ENCODE measurements at places on chromosomes 7 and 10.

DNA sequence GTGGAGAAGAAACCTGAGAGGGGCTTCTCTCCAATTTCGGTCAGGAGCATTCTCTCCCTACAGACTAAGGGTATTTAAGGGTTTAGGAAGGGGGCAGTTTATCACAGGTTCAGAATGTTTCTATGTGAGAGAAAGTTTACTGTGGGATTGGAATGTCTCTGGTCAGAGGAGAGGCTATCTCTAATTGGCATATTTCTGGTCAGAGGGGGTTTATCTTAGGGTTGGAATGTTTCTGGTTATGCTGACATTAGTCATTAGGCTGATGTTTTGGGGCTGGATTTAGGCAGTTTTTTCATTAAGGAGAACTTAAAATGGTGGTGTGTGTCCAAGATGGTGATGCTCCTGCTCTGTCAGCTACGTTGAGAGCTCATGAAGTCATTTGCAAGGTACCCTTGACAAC, 758.0 kb downstream of the TYW1 start:
- no peak for DNase-seq

DNA sequence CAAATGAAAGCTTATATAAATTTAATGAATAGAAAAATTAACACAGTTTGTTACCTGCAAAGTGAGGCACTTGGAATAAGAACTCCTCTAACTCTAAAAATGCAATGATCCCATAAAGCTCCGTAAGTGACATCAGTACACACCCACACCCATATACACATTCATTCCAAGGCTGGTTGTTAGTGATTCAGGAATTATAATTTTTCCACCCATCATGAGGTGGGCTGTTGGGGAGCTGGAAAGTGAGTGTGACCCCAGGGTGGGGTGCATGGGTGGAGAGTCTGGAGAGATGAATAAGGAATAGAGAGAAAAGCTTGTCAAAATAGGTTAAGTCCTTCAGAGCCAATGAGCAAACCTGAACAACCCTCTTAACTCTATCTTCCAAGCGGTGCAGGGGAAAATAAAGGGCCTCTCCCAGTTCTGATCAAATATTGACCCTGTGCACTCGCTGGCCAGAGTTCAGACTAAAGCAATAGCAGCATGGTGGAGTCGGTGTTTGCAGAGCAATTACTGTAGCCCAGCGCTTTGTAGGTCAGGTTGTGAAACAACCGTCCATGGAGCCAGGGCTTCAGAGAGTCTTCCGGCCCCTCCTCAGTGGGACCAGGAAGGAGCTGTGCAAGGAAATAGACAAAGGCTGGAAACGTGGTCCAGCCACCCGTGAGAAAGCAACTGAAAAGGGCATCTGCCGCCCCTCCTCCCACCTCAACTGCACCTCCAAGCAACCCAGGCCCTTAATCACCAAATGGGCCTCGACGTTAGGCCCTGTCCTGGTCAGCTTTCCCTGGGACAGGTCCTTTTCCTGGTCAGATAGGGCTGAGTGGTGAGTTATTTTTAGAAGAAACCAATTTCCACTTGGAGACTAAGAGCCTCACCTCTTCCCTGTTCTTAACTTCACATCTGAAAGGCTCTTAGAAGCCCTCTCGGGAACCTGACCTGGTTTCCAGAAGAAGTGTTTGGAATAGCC, 61.2 kb downstream of the SH3PXD2A start:
- DNase-seq, result no peak

DNA sequence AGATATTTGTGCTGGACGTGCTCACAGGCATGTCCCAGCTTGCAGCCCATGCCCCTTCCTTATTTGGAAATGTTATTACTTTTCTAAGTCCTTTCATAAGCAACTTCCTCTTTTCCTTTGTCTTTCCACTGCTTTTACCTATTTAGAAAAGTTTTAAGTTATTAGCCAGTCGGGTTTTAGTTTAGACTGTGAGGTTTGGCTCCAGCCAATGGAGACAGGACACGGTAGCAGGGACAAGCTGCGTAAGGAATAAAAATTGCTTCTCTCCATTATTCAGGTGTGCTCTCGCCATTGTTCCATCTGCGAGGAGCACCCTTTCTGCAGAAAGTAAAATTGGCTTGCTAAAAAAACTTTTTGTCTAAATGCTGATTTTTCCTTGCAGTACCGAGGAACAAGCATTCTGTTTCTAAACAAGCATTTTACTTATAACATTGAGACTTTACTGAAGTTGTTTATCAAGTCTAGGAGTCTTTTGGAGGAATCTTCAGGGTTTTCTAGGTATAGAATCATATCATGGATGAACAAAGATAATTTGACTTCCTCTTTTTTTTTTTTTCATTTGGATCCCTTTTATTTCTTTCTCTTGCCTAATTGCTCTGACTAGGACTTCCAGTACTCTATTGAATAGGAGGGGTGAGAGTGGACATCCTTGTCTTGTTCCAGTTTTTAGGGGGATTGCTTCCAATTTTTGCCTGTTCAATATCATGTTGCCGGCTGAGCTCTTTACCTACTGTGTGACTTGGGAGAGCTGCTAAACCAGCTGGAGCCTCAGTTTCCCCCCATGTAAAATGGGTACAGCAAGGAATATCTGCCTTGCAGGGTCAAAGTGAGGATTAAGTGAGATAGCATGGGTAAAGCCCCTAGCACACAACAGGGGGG, 63.8 kb downstream of the ALOX5 start:
- DNase-seq, result no peak

- DNase-seq, result no peak
These were observed 133.9 kb upstream of the BMPER start for GRCh38 chr7:33771422-33771821.

- DNase-seq, result no peak
These were observed 2.1 kb downstream of the SLC25A40 start for GRCh38 chr7:87874066-87874465.

GRCh38 chr7:155166108-155166507, 96.0 kb downstream of the HTR5A start:
- no peak for DNase-seq

DNA sequence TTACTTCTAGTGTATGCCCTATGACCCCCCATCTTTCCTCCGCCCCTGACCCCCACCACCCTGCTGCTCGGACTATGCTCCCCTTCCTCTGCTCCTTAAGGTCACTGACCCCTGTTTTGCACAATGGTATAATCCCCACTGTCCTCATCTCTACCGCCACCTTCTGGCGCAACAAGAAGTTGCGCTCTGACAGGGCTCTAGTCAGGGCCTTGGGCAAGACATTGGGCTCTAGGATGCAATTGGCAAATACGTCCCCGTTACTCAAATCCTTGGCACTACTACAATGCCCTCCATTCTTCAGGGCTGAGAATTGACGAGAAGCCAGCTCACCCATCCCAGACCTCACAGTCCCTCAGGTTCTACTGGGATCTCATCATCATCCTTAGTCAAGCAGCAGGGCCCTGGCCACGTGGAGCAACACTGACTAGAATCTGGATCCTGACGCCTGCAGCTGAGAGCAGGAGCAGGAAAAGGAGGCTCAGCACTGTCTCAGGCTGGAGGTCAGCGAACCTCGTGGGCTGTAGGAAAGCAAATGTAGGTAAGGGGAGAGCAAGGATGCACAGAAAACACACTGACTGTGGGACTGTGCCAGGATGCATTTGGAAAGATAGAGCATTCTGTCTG, 10.6 kb downstream of the LRIT2 start:
- peak; percentile 10 for DNase-seq

DNA sequence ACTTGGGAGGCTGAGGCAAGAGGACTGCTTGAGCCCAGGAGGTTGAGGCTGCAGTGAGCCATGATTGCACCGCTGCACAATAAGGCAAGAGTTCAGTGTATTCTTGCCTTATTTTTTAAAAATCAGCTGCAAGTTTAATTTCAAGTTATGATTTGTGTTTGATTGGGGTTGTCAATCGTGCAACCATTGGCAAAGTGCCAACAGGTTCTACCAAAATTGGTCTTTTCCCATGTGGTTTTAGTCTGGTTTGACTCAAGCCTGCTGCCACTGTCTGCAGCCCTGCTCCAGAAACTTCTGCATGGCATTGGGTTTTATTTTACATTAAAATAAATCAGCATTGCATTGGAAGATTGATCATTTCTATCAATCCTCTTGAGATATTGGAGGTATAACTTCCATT, 72.7 kb downstream of the PTPRE start:
- no peak for DNase-seq

DNA sequence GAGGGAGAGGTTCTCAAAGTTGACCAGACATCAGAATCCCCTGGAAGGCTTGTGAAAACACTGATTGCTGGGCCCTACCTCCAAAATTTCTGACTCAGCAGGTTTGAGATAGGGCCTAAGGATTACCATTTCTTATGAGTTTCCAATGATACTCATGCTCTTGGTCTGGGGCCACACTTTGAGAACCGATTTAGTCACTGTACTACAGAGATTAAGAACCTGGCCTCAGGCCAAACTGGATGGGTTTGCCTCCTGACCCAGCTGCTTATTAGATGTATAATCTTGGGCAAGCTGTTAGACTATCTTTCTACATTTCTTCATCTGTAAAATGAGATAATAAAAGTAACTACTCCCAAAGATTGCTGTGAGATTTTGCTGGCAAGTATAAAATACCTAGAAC, 77.1 kb upstream of the SCIN start:
- DNase-seq, result no peak

DNA sequence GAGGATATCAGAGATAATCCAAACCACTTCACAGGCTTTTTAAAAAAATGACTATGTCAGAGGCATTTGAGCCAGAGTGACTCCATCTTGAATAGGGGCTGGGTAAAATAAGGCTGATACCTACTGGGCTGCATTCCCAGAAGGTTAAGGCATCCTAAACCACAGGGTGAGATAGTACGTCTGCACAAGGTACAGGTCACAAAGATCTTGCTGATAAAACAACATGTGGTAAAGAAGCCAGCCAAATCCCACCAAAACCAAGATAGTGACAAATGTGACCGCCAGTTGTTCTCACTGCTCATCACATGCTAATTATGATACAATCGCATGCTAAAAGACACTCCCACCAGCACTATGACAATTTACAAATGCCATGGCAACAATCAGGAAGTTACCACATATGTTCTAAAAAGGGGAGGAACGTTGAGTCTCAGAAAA, 177.5 kb downstream of the RAPGEF5 start:
- no peak for DNase-seq

DNA sequence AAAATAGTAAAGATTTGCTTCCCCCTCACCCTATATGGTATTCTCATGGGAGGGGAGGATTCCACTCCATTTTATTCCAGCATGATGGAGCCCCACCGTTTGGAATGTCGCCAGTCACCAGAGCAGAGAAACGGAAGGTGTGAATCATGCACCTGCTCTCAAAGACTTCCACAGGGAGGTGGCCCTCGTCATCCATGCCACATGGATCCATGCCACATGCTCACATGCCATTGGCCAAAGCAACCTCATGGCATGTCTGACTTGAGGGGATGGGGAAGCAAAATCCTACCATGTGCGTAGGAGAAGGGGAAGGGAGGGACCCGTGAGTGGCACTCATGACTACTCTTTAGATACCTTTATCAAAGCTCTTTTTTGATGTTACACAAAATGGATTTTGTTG, 256.0 kb downstream of the SKAP2 start:
- no peak for DNase-seq

- DNase-seq, result no peak
These were observed 18.3 kb downstream of the ATP6V1F start for GRCh38 chr7:128880791-128881457.

- no peak for DNase-seq
These were observed 61.6 kb upstream of the KCNMA1 start for GRCh38 chr10:77699080-77699645.

DNA sequence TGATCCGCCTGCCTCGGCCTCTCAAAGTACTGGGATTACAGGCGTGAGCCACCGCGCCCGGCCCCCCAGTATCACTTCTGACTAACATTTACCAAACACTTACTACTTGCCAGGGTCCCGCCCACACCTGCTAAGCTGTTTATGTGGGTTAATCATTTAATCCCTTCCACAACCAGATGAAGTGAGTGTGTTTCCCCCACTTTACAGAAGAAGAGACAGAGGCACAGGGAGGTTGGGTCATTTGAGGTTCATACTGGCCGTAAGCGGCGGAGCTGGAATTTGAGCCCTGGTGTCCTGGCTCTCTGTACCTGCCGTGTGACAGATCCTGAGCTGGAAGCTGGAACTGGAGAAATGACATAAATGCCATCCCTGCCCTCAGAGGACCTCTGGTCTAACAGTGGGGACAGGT, 15.1 kb upstream of the VPS37D start:
- DNase-seq, result no peak

GRCh38 chr7:5636446-5636835, 145.0 kb downstream of the RNF216 start:
- DNase-seq, result no peak

DNA sequence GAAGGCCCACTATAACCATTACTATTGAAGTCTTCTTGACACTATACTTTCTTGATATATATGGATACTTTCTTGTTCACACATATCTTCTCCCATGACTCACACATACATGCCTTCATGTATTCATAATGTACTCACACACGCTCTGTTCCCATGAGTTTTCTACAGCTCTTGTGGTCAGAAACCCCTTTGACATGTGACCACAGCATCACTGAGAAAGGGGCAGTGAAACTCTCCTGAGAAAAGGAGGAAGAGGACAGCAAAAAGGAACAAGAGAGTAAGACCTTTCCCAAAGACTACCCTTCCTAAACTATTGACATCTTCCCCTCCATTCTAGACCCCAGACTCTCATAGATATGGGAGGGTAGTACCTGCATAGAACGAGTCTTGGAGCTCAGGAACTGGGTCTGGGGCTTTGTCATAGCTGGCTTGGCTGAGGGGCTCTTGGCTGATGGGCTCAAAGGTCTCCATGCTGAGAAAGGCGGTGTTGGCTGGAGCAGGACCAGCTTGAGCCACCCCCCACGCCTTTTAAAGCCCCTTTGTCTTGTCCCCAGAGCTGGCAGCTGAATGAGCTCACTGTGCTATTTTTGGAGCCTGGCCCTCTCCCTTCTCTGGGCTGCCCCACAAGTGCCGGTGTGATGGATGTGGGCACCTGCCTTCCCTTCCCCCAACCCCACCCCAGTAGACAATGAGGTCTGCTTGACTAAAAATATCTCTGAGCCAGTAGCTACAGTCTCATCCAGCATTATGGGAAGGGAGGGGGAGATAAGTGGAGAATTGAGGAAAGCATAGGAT, 5.1 kb downstream of the SYNPO2L start:
- DNase-seq, result no peak

DNA sequence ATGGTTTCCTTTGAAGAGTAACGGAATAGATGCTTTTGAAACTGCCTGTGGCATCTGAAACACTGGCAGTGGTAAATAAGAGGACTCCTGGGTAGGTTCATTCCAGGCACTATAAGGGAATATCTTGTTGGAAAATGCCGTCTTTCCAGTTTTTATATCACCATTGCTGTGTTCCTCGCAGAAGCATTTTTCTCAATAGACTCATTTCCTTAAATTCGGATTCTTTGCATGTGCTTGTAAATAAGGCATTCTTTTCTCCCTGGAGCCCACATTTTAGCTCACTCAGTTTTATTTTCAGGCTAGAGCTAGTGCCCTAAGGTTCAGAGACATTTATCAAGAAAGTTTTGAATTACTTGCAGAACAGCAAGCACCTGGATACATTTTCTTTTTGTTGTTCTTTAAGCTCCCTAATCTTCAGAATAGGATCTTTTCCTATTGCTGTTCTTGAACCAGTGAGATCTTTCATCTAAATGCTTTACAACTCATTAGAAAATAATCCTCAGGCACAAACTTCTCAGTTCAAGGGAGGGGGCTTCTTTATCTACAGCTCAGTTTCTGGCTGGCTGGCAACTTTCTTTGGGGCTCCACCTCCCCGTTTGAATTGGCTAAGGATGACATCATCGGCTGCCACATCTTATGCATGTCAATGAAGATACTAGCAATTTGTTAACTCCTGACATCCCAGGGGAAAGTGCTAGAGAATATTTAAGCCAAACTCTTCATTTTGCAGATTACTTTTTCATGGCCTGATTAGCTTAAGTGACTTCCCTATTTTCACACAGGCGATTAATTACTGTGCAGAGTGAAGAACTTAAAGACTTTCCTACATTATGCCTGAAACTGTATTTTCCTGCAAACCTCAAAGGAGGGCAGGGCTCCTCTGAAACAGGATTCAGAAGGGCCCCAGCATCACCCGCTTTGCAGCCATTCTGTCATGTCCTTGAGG, 133.7 kb upstream of the RSU1 start:
- no peak for DNase-seq
